ENCODE measurements at places on chromosomes 4 and X.

GRCh38 chrX:48530736-48531135 lies 8.8 kb upstream of the TBC1D25 start:
- DNase-seq = no peak

- peak; percentile 32 for DNase-seq
Observed at GRCh38 chr4:39469429-39470077, 10.7 kb downstream of the LIAS start.

- DNase-seq = no peak
Observed at GRCh38 chrX:44913656-44914531, 40.9 kb downstream of the KDM6A start.

GRCh38 chr4:20181926-20182325 lies 69.8 kb upstream of the SLIT2 start:
- no peak for DNase-seq

GRCh38 chrX:80423744-80424143 lies 3.5 kb downstream of the TENT5D start:
- no peak for DNase-seq

DNA sequence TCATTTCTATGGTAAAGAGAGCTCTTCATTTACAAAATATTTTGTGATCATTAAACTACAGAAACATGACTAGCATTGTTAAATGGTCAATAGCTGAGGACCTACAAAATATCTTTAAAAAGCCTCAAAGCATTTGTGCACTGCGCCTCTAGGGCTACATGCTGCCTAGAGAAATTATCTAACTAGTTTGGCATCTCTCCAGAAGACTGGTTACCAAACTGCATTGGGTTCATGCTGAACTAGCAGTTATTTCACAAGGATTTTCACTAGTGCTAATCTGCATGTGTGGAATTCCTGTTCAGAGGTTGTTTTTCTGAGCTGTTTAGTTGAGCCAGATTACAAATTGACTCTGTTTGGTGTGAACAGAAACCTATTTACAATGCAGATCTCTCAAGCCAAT lies 58.5 kb upstream of the PITX2 start:
- no peak for DNase-seq

GRCh38 chr4:82785611-82786400 lies 12.8 kb downstream of the SCD5 start:
- no peak for DNase-seq

DNA sequence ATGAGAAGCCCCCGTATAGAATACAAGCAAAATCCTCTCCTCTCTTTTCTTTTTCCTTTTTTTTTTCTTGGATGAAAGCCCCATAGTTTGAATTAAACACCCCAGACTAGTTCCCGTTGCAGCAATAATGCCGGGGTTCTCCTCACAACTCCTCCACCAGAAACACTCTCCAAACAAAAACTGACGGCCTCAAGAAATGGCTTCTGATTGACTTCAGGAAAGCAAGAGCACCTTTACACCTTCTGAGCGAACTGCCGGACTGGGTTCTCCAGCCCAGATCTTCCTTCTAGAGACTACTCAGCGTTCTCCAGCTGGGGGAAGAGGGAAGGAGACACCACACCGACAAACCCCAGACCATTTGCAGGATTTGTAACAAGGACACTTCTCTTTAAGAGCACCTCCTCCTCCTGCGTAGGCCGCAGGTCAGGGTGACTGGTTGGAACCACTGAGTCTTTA lies 4.0 kb downstream of the HAND2 start:
- DNase-seq = no peak

- no peak for DNase-seq
Observed at GRCh38 chr4:7630568-7631287, 196.0 kb upstream of the PSAPL1 start.

DNA sequence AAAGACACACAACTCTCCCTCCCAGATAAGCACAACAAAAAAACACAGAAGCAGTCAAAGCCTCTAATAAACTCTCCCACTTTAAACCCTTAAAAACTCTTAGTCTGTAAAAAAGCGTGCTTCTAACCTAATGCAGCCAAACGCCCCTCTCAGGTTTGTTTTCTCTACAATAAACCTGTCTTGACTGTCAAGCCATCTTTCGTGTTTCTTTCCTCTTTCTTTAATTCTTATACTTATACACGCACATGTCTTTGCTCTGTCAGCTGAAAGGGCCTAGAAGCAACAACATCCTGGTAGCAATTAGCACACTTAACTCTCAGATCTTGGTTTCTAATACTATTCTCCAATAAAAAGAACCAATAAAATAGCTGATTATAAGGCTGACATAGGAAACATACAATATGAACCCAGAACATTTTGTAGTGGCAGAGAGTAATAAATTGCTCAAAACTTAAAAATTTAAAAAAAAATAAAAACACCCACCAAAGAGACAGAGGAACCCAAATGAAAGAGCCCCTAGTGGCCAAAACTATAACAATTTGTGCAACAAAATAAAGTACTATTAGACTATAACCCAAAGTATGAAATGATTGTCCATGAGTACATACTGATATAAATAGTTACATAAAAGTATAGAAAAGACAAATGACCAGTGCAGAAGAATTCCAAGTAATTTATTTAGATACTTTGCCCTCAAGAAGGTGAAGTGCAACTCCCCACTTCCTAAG lies 440.4 kb upstream of the ADGRL3 start:
- DNase-seq = no peak

- no peak for DNase-seq
Observed at GRCh38 chrX:119753001-119753400, 5.4 kb upstream of the SOWAHD start.

- DNase-seq = no peak
Observed at GRCh38 chrX:43633081-43633480, 23.0 kb upstream of the MAOA start.

- peak; percentile 32 for DNase-seq
Observed at GRCh38 chrX:130788786-130789581, 114.0 kb downstream of the ENOX2 start.

GRCh38 chr4:86026720-86027119 lies 333.1 kb downstream of the MAPK10 start:
- no peak for DNase-seq

DNA sequence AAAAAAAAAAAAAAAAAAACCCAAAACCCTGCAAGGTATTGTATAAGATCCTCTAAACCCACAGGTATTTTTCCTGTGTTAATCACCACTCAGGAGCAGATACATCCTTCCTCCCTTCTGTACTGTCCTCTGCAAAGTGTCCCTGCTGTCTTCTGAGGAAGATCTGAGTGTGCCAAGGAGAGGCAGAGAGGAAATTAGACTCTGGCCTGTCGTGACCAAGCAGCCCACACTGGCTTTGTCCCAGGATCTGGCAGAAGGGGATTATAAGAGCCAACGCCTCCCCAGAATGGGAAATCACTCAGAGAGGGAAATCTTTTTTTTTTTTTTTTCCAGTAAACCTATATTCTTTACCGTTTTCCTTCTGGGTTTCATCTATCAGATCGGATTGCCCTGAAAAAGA lies 39.6 kb downstream of the PTCHD1 start:
- no peak for DNase-seq

DNA sequence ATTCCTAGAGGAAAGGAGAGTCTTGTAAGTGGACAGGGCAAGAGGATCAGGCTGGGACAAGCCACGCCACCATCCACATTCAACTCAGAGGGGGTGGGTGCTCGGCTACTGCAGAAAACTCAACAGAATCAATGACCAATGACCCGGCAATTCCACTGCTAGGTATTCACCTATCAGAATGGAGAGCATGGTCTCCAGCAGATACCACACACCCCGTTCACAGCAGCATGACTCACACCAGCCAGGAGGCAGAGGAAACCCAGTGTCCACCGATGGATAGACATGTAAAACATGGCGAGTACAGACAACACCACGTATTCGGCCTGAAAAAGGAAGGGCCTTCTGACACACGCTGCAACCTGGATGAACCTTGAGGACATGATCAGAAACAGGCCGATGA lies 175.9 kb downstream of the AFAP1 start:
- no peak for DNase-seq

DNA sequence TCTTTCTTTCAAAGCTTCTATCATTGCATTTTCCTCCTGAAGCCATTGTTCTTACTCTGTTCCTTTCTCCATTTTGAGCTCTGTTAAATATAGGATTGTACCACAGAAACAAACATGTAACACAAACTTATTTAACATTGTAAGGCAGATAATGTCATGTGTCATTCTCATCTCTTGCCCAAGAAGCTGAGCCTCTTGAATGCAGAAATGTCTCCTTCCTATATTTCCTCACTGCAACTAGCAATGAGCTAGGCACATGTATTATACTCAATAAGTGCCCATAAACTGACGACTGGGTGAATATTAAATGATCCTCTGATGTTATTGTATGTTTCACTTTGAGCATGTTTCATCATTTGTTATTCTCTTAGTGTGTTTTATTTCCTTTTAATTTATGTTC lies 56.7 kb upstream of the SLC7A11 start:
- DNase-seq = no peak

GRCh38 chr4:141041021-141041476 lies 92.2 kb downstream of the RNF150 start:
- no peak for DNase-seq

DNA sequence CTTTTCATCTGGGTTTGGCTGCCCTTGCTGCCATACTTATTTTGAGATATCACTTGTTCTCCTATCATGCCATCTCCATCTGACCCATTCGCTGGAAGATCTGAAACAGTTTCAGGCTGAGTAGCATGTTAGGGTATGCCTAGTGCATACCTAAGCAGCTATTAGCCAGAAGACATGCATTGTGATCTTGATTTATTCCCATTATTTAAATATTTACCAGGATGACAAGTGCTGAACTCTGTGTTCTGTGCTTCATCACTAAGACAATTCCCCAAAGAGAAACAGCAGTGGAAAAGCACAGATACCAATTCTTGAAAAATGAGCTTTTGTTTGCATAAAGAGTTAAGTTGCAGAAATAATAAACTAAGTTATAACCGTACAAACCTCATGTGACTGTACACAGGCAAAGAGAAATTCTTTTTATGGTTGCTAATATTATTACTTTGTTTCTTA lies 271.0 kb upstream of the ARSJ start:
- DNase-seq = no peak

- DNase-seq = peak; percentile 40
Observed at GRCh38 chr4:610411-611261, 14.7 kb upstream of the PDE6B start.

GRCh38 chr4:164058776-164059445 lies 564.4 kb downstream of the TMA16 start:
- no peak for DNase-seq

GRCh38 chrX:23694606-23695005 lies 27.3 kb downstream of the PRDX4 start:
- no peak for DNase-seq

DNA sequence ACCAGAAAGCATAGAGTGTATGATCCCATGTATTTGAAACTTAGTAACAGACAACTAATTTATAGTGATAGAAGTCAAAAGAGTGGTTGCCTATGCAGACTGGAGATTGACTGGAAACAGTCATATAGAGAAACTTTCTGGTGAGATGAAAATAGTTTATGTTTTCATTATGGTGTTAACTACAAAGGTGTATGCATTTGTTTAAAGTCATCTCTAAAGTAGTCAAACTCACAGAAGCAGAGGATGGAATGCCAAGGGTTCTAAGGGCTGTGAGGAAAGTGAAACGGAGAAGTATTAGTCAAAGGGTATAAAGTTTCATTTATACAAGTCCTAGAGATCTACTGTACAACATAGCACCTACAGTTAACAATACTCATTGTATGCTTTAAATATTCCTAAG lies 45.8 kb downstream of the ENOX2 start:
- DNase-seq = no peak

DNA sequence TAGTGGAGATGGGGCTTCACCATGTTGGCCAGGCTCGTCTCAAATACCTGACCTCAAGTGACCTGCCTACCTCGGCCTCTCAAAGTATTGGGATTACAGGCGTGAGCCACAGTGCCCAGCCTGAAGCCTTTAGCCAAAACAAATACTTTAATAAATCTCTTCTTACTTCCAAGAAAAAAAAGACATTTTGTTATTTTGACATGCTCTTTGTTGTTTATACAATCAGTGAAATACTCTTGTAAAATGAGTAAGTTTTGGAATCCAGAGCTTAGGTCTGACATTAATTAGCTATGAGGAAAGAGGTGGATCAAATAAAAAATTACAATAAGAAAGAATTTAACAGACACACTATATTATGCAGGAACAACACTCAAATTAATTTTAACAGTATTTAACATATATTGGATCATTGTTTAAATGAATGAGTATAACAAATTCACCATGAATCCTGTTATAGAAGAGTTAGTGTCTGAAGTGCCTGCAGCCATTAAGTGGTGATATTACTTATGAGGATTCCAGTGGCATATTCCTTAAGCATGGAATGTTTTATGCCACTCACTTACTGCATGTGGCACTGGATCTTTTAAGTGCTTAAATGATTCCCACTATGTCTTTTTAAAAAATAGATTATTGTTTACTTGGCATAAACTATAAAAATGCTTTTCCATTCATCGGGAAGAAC lies 260.1 kb upstream of the GIMD1 start:
- no peak for DNase-seq

- no peak for DNase-seq
Observed at GRCh38 chr4:76830964-76831703, 66.8 kb downstream of the SOWAHB start.

DNA sequence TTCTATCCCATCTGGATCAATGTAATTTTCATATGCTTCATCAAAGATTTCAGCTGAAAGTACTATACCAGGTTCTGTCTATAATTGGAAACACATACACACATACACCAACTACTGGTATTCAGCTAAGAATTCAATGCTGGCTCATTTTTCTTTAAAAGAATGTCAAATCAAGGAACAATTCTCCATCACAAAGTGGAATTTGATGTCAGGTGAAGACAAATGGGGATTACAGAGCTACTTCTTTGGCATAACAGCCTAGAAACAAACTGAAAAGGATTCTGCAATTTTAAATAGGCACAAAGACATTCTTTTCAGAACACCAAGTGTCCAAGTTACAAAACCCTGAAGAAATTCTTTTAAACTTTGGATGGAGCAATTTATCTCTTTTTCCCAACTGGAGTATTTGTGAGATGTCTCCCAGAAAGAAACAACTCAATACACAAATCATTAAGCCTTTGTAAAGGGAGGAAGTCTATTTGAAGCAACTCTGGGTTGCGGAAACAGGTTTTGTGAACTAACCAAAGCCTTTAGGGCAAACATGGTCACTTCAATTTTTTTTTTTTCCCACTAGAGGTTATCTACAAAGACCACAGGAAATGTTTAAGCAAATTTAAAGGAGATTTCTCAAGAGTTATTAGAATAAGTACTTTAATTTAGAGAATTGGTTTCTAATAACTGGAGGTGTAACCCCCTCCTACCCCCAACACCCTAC lies 1.9 kb upstream of the FAM9C start:
- DNase-seq = no peak

DNA sequence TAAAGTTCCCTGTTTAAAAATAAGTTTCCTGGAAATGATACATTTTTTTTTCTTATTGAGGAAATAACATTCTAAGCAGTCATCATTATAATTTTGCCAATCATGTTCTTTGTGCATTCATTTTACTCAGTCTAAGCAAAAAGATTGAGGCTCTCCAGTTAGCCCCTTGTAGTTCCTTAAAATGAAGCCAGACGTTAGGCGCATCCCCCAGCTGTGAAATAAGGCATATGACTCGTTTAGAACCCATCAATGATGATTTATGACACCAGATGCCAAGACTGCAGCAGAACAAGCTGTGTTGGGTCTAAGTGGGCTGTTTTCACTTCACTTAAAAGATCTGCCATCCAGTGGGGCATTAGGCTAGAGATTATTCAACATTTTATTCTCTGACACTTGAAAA lies 17.0 kb downstream of the PDGFC start:
- peak; percentile 27 for DNase-seq

- DNase-seq = no peak
Observed at GRCh38 chr4:168677063-168677462, 180.2 kb downstream of the PALLD start.

Measured in NCI-H524 treated with DMSO at 0.1 percent for 48 hours (cell line).